ENCODE measurements at places on chromosomes 4 and X.

- DNase-seq: no peak
Measured at GRCh38 chr4:53562409-53562808, 28.9 kb downstream of the LNX1 start.

DNA sequence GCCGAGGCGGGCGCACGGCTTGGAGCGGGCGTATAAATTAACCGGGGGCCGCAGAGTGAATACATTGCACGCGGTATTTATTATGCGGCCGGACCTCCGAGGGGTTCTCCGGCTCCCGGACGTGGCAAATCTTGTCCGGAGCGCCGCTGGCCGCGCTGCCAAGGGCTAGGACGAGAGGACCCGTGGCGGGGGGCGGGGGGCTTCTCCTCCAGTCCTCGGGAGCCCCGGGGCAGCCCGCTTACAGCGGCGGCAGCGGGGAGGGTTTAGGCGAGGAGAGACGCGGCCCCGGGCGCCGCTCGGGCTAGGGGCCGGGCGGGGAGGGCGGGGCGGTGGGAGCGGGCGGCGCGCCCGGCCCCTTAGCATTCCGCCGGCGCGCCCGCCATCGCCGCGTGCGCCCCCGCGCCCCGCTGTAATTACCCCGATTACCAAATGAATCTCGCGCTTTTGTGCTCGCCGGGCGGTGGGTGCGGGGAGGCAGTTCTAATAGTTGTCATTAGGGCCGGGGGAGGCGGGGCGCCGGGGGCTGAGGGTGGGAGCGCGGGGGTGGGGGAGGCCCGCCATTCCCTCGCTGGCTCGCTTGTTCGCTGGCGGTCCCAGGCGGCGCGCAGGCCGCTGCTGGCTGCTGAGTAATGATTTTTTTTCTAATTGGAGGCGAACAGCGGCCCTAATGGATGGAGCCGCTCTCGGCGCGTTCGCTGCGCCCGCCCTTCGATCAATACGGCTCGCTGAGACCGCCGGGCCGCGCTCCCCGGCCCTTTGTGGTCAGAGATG lies 276.6 kb downstream of the BCOR start:
- DNase-seq: no peak

- DNase-seq: no peak
Measured at GRCh38 chrX:102712216-102712966, at the start of gene GPRASP2. GPRASP2 (plus strand) TSS chrX:102712448; CDS start chrX:102714870, 2,422 bp downstream.

DNA sequence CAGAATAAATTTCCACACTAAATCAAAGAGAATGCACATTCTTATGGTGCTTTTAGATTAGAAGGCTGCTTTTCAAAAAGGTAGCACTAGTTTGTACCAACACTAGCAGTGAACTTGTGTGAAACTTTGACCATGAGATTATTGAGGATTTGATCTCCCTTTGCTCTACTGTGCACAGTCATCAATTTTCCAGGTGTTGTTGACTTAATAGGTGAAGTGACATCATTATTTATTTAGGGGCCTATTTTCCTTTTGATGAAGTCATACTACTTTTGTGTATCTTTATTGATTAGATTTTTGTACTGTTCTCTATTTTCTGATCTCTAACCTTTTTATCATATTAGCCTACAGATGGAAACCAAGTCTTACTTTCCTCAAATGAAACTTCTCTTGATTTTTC lies 507.9 kb upstream of the LCORL start:
- no peak for DNase-seq

- DNase-seq: no peak
Measured at GRCh38 chr4:10625131-10625530, 59.4 kb downstream of the CLNK start.

GRCh38 chr4:37431417-37431743 lies 186.8 kb downstream of the NWD2 start:
- DNase-seq: no peak

DNA sequence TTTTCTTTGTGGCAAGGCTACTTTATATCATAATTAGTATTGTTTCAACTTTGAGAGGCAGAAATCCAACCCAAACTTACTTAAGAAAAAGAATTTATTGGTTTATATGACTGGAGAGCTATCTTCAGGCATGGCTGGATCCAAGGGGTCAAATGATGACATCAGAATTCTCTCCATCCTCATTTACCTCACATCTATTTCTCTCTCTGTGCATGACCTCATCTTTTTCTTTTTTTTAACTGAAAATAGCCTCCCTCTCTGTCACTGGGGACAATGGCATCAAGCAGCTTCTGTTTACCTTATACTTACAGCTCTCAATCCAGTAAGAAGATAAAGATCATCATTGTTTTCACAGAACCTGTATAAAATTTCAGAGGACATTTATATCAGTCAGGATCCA lies 12.0 kb upstream of the EXOC1L start:
- no peak for DNase-seq

GRCh38 chrX:41457613-41458192 lies 10.6 kb downstream of the NYX start:
- no peak for DNase-seq

- DNase-seq: no peak
Measured at GRCh38 chr4:114277690-114278089, 298.2 kb upstream of the ARSJ start.

DNA sequence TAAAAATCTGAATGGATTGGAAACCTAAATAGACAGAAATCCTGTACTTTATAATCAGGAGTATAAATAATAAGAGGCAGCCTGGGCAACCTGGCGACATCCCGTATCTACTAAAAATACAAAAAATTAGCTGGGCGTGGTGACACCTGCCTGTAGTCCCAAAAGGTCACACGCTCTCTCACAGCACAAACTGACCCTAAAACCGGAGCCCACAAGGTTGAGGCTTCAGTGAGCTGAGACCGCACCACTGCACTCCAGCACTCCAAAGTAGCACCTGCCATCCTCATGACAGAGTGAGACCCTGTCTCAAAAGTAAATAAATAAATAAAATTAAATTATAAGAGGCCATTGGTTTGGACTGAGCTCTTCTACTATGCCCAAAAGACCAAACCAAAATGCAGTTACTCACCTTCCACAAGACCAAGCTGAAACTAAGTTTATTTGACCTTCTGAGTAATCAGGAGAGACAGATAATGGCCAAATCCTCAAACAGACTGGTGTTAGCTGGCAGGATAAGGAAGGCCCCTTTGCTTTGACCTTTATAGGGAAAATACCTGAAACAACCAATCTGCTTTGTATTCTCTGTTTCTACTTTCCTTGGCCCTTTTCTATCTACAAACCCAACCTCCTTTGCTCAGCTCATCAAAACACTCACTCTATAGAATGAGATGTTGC lies 3.2 kb upstream of the GRSF1 start:
- no peak for DNase-seq
